Omental fat pad (tissue), 4 donors: ENCODE measurements at places on chromosomes 1 and 21. TPM values are rescaled to one million over a fixed set of nuclear protein-coding genes. Genes with fewer than 3 reads are reported as not detected.

The BLACAT1 gene
- total RNA-seq = not detected

The RIIAD1 gene
- not detected for total RNA-seq

The RAVER2 gene
- total RNA-seq = 10.1 TPM

The HSF2BP gene
- total RNA-seq = 1.6 TPM
